Fibroblast of the conjunctiva (primary cell): ENCODE measurements at places on chromosomes 5 and 9.

DNA sequence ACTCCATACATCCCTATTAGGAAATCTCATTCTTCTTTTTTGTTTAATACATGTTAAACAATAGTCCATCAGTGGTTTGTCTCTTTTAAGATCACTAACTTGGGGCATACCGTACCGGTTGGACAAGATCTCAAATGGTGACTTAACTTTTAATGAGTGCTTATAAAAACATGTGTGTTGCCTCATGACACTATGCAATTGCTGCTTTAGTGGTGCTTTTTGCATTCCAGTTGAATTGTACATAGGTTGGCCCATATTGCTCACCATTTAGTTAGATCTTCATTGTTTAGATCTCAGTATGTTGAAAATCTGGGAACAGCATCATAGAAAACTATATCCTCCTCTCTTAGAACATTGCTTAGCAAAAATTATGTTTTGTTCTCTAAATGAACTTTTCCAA is 17.8 kb downstream of the C9orf85 start:
- no peak for DNase-seq

- no peak for DNase-seq
Measured at GRCh38 chr9:93896496-93897033, 58.6 kb downstream of the BARX1 start.

DNA sequence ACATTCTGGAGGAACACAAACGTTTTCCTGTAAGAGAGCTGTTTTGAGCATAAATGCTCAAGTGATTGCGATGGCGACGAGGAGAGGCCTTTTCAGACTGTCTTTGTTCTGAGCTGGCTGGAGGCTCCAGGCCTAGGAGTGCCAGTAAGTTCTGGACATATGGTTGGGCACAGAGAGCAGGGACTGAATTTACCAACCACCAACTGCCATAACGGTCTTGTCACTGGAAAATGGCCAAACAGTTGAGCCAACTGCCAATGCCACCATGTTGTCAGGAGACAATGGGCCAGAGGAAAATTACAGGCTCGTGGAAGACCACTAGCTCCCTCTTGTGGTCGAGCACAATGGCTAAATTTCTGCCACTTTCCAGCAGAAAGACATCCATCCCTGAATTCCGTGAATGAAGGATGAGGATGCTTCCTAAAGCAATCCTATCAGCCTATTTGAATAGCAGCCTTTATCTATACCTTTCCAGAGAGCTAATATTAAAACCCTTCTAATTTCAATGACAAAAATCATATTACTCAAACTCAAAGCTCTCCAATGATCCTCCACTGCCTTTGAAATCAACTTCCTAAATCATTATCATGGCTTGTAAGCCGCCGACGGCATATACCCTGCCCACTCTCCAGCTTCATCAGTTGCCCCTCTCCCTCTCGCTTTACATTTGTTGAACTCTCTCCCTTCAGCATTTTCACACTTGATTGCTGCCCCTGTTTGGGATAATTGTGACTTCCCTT is 66.9 kb upstream of the GLIS3 start:
- DNase-seq, result peak; percentile 44

DNA sequence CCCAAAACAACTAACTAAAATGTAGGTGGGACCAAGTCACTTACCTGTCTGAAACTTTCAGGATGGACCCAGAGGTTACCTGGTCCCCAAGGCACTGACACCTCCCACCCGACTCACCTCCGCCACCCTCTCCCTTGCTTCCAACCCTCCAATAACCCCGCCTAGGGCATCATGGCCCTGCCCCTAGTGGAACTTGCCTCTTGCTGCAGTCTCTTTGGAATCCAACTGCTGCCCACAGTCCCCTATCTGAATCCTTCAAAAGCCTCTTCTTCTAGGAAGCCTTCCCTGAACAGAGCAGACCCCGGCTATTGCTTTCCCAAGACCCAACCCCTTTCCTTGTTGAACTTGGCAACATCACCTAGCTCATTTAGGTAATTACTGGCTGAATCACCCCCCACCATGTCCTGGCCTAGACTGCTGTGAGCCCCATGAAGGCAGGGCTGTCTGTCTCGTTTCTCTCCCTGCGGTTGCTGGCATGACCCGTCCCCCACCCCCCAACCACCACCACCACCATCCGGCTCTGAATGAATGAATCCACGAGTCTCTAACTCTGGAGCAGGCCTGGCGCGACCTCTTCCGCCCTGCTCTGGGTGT is 9.4 kb downstream of the CRB2 start:
- no peak for DNase-seq

GRCh38 chr9:126999315-127000068 is 84.9 kb downstream of the RALGPS1 start:
- no peak for DNase-seq
